Stimulated activated CD4-positive, alpha-beta T cell treated with anti-CD3 and anti-CD28 coated beads, TNF-alpha, amount 100 ng/mL, for 4 hours (primary cell): ENCODE measurements at places on chromosomes 2 and 18.

DNA sequence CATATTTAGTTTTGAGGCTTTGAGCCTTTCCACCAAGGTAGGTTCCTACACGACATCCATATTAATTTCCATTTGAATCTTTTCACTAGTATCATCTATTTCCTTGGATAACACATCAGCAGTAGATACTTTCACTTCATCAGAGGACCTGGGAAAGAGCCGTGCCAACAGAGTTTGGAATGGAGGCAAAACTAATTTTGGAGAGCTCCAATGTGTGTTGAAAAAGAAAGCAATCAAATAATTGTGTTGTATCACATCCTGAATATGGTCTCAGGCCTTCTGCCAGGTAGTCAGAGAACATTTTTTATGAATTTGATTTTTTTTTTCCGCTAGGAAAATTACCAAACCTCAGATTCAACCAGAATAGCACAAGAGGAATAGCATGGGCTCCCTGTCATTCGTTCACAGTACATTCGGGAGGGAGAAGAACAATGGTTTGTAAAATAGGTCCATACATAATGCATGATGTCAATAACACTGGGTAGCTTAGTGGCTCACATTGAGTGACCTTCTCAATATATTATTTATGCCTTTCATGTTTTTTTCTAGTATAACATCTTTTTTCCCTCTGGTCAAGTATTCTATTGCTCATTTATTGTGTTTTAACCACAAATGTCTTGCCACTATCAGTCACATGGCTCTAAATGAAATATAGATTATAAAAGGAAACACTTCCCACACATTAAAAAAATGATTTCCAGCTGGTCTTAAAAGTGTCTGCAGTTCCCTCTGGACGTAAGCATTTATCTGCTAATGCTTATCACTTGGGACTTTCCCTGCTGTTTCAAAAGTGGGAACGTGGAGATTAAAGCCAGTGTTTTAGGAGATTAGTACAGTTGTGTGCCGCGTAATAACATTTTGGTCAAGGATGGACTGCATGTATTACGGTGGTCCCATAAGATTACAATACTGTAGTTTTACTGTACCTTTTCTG lies 68.6 kb upstream of the RAPH1 start:
- DNase-seq, result no peak

- no peak for DNase-seq
Measured at GRCh38 chr2:196258407-196258806, 87.0 kb upstream of the STK17B start.

GRCh38 chr2:48264627-48265026 lies 265.3 kb upstream of the STON1 start:
- no peak for DNase-seq

GRCh38 chr2:17171446-17172049 lies 346.7 kb downstream of the RAD51AP2 start:
- DNase-seq, result no peak

- no peak for DNase-seq
Measured at GRCh38 chr2:23346029-23346428, 39.0 kb upstream of the KLHL29 start.

DNA sequence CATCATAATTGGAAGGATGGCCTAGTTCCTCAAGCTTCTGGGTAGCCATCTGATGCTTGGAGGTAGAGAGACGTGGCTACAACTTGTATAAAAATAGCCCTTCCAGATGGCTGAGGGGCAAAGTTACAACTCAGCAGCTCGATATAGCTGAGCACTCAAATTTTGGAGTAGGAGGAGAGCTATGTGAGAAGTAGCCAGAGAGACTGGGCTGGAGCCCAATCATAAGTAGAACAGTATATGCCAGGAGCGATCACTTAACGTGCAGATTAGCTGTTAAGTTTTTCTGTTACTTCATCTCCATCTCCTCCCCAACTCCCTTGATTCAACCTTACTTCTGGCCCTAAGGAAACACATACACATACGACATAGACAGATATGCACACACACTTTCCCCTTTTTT lies 28.8 kb downstream of the CNRIP1 start:
- DNase-seq, result no peak

GRCh38 chr2:173058673-173059072 lies 17.0 kb upstream of the MAP3K20 start:
- DNase-seq, result no peak

- no peak for DNase-seq
Measured at GRCh38 chr18:22207021-22207758, 37.8 kb downstream of the GATA6 start.

- no peak for DNase-seq
Measured at GRCh38 chr2:6369266-6369665, 496.4 kb downstream of the CMPK2 start.

GRCh38 chr18:10285283-10285640 lies 169.2 kb upstream of the APCDD1 start:
- DNase-seq, result no peak

GRCh38 chr2:235820571-235820970 lies 326.7 kb downstream of the AGAP1 start:
- no peak for DNase-seq

DNA sequence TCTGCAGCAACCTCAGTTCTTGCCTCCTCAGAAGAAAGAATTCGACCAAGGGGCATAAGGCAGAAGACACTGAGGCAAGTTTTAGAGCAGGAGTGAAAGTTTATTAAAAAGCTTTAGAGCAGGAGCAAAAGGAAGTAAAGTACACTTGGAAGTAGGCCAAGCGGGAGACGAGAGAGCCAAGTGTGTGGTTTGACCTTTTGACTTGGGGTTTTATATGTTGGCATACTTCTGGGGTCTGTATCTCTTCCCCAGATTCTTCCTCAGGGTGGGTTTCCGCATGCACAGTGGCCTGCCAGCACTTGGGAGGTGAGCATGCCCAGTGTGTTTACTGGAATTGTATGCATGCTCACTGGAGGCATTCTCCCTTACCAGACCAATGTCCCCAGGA lies 59.3 kb upstream of the ANKRD44 start:
- DNase-seq, result no peak

DNA sequence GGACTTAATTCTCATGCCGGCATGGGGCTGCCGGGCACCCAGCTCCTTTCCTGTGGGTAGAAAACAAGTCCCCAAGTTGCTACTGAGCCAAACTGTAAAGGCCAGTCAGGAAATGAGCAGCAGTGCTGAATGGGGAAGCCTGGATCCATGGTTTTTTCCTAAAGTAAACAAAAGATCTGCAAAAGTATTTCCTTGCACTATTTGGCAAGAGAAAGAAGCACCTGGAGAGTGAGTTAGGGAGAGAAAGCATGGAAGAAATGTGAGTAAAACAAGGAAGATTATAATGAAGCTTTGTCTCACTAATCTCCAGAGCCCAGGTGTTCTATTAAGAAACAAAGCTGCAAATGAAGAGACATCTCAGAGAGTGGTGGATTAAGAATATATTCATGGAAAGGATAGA lies 117.6 kb downstream of the METTL8 start:
- DNase-seq, result no peak

GRCh38 chr2:62016957-62017356 lies 111.5 kb downstream of the COMMD1 start:
- DNase-seq, result no peak

DNA sequence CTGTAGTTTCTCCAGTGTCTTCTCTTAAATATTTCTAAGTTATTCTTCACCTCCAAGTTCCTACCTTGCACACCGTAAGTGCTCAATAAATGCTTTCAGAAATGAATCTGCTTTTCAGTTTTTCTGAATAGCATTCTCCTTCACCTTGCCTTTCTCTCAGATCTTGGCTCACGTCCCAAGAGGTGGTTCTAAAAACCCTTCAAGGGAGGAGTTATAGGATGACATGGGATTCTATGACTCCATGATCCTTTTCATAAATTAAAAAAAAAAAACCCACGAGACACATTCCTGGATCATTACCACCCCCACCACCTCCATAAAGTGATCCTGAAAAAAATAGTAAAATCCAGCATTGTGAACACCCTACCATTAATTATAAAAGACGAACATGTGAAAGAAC lies 11.7 kb downstream of the KCTD1 start:
- DNase-seq, result no peak

DNA sequence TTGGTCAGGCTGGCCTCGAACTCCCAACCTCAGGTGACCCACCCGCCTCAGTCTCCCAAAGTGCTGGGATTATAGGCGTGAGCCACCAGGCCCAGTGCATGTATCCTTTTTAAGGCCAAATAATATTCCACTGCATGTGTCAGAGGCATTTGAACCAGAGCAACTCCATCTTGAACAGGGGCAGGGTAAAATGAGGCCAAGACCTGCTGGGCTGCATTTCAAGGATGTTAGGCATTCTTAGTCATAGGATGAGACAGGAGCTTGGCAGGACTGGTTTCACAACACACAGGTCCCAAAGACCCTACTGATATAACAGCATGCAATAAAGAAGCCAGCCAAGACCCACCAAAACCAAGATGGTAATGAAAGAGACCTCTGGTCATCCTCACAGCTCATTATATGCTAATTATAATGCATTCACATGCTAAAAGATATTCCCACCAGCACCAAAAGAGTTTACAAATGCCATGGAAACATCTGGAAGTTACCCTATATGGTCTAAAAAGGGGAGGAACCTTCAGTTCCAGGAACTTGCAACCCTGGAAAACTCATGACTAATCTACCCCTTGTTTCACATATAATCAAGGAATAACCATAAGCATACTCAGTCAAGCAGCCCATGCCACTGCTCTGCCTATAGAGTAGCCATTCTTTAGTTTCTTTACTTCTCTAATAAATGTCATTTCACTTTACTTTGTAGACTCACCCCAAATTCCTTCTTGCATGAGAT lies 204.6 kb downstream of the RAB3GAP1 start:
- no peak for DNase-seq

GRCh38 chr2:3952866-3953516 lies 249.6 kb downstream of the DCDC2C start:
- DNase-seq, result no peak

DNA sequence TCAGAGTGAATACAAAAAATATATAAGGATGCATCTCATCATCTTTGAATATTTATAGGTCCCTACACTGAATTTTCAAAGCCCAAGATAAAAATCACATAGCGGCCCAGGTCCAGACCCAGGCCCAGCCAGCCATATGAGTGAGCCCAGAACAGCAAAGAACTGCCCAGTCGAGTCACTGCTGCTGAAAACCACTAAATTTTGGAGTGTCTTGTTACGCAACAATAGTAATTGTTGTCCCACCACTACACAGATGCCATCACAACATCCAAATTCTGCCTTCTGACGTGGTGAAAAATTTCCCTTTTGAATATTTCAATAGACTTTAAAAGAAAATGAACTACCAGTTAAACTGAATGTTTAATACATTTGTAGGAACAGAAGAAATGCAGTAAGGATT lies 5.7 kb downstream of the C18orf32 start:
- no peak for DNase-seq
